ENCODE measurements at places on chromosomes 4 and X. TPM values are rescaled to one million over a fixed set of nuclear protein-coding genes. Genes with fewer than 3 reads are reported as not detected.

Gene CT45A10
- not detected for total RNA-seq

Gene ASB5
- not detected for total RNA-seq

Gene TEX13C
- total RNA-seq, result not detected

Gene CXCL3
- 1.9 TPM for total RNA-seq

Gene CORIN
- 3.5 TPM for total RNA-seq

Gene NPNT
- 15.8 TPM for total RNA-seq

Gene MAGEB1
- total RNA-seq, result 0.69 TPM

DNA sequence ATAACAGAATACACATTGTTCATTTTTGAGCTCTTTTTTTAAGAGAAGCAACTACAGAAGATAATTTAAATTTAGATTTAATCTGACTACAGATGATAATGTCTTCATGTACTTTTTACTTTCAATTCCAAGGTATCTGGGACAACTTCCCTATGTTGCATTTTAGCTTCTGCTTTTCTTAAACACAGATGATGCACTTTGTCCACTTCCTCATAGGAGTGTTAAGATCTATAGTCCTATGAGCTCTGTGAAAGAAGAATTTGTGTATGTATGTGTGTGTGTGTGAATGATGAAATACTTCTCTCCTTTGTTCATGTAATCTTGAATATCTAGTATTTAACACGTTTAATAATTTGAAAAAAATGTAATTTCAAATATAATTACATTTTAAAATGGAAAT lies 5.3 kb upstream of the FHIP1A start:
- DNase-seq, result no peak

- no peak for DNase-seq
Measured at GRCh38 chr4:54074381-54074780, 10.0 kb upstream of the CHIC2 start.

DNA sequence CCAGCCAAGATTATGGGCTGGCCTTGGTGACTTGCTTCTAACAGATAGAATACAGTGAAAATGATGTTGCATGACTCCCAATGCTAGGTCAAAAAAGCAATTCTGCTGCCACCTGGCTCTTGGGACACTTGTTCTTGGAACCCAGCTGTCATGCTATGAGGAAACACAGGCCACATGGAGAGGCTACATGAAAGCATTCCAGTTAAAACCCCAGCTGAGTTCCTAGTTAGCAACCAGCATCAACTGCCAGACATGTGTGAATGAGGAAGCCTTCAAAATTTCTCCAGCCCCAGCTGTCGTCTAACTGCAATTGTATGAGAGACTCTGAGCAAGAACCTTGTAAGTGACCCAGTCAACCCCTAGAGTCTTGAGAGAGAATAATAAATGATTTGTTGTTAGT lies 105.2 kb upstream of the FGF16 start:
- DNase-seq, result no peak

DNA sequence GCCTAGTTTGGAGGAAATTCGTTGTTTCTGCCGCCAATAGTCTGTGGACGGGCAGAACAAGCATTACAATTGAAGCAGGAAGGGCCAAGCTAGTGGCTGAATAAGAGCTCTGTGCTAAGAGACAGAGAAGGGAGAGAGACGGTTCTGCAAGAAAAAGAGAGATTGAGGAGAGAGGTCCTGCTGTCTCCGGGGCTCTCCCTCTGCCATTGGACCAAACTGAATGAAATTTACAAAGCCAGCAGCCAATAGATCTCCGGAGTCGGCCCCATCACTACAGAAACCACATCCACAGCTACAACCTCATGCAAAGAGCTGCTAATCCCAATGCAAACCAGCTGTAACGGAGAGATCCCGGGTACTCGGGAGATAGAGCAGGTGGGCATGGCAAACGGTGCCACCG lies at the start of gene NLGN4X:
Gene NLGN4X, minus strand, starts transcription at position 148 of the 400 bp plus-strand sequence. CDS start 77,401 bp downstream, outside the sequence.
- no peak for DNase-seq

- DNase-seq, result no peak
Measured at GRCh38 chrX:41887691-41888090, 35.7 kb downstream of the CASK start.

- no peak for DNase-seq
Measured at GRCh38 chr4:173230062-173230461, 61.5 kb downstream of the GALNT7 start.

GRCh38 chr4:159434114-159434870 lies 331.4 kb downstream of the RAPGEF2 start:
- no peak for DNase-seq

- no peak for DNase-seq
Measured at GRCh38 chr4:15378493-15378892, 49.3 kb upstream of the C1QTNF7 start.

DNA sequence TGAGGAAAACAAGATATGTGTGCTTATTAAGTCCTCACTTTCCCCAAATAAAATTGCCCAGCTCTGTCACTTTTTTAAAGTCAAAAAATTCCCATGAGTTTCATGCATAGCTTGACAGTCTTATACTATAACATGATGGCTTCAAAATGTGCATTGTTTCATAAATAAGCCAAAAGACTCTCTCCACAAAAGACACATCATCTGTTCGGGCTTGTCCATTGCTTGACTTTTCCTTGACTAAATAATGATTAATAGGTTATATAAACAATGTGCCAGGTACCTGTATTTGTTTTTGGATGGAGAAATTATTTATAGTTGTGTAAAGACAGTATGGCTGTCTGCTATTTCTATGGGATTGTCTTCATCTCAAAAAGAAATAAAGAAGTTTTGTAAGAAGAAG lies 329.2 kb upstream of the KLF3 start:
- DNase-seq, result no peak

DNA sequence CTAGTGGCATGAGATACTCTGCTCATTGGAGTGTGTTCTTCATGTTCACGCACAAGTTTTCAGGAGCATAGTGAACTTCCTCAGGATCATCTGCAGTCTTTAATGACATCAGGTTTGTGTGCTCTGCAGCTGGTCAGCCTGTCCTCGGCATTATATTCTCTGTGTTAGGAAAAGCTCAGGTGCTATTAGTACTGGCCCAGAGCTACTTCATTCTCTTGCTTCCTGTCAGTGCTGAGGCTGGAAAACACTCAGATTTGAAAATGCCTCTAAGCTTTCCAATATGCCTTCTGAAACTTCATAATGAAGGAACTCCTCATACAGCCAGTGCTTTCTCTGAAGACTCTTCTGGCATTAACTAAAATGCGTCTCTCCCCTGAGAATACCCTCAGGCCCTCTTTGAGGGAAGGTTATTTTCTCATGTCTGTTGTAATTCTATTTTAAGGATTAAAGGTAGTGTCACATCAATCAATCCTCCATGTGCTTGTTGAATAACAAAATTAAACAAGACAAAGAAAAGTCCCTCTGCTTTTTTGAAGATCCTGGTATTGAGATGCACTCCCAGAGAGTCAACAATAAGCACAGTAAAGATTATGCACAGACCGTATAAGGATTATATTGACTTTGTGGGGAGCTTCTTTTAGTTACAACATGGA lies 666.4 kb downstream of the ADGRL3 start:
- no peak for DNase-seq

DNA sequence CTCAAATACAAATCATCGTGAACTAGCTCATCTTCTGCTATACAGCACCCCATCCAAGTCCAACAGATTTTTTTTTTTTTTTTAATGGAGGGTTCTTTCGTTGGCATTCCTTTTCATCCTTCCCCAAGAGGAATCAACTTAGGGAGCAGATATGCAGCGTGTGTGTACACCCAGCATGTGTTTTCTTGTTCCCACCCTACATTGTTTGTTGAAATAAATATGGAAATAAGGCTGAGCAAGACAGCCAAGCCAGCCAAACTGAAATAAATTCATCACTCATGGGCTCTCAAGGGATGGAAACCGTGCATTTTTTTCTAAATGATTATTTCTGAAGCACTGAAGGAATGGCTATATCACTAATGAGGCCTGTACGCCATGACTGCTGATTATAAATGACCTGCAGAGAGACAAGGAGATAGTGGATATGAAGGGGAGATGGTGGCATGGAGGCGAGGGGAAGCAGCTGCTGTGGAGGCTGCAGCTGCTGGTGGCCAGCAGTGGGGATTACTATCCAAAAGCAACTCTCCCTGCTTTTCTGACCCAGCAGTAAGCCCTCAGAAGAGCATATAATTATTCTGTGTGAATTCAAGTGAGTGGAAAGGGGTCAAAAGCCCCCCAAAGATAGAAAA lies 173.9 kb downstream of the MGST2 start:
- DNase-seq, result no peak

DNA sequence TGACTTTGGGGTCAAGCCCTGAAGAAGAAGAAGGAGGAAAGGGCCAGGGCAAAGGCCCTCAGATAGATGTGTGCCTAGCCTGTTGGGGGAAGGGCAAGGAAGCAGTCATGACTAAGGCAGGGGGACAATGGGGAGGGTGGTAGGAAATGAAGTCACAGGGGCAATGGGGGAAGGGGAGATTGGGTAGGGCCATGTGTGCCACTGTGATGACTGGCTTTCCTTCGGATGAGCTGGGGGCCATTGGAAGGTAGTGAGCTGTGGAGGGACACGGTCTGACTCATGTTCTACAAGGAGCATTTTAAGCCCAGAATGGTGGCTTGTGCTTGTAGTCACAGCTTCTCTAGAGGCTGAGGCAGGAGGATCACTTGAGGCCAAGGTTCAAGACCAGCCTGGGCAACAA lies 642.0 kb downstream of the MID1IP1 start:
- no peak for DNase-seq

- no peak for DNase-seq
Measured at GRCh38 chr4:41579526-41579925, 41.6 kb downstream of the LIMCH1 start.

DNA sequence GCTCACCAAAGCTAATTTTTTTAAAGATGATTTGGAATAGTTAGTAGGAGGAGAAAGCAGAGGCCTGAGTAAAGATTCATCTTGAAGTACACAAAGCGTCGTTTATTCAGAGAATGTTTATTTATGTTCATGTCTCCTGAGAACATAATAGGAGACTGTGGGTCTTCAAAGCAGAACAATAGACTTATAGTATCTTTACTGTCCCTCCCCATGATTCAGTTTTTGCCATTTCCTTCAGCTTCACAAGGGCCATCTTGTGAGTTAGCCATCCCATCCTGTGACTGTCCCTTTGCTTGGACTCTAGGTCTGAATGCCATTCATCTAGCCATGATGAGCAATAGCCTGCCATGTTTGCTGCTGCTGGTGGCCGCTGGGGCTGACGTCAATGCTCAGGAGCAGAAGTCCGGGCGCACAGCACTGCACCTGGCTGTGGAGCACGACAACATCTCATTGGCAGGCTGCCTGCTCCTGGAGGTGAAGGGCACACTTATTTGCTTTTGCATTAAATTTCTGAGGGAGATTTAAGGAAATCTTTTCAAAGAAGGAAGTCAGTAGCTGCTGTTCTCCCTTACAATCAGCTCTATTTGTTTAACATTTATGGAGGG lies 105.8 kb downstream of the NFKB1 start:
- DNase-seq, result no peak

DNA sequence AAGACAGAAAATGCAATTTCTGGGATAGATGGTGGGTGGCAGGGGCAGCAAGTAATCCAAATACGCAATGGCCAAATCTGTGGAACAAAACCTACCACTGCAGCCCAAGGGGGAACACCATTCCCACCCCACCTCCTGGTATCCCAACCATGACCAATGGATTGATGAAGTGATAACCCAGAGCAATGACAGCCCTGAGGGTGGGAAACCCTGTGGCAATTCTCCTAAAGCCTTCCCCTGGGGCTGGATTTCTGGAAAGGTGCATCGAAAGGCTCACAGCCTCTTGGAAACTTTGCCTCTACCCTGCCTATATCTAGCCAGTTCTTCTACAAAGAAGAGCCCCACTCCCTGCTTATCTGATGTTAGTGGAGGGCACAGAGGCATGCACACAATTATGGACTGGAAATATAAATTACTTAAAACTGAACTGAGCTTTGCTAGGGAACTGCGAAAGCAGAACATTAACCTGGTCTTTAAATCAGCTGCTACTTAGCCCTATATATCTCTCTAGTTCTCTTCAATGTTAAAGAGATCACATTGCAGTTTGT lies 59.9 kb upstream of the TXK start:
- no peak for DNase-seq

GRCh38 chrX:145003443-145003842 lies 243.9 kb upstream of the SPANXN1 start:
- no peak for DNase-seq

- DNase-seq, result no peak
Measured at GRCh38 chrX:143017272-143017671, 8.5 kb upstream of the SPANXN4 start.

DNA sequence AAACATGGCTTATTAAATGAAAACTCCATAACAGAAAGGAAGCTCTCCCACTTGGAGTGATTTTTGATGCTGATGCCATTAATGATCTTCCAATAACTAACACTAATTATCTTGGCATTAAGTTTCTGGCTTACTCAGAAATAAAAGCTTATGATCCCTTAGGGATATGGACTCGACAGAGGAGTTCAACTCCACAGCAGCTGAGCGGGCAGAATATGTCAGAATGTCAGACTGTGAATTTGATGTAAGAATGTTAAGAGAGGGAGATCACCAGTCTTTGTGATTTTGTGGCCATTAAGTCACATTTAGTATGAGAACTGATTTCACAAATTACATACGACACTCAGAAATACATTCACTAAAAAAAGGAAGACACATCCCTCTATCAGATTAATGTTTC lies 2244.0 kb downstream of the ARAP2 start:
- DNase-seq, result no peak

GRCh38 chr4:90769251-90769650 lies 642.1 kb downstream of the CCSER1 start:
- DNase-seq, result no peak

GRCh38 chrX:48709522-48710112 lies 13.1 kb downstream of the SUV39H1 start:
- no peak for DNase-seq

- DNase-seq, result no peak
Measured at GRCh38 chr4:99390055-99390454, 37.5 kb upstream of the ADH1C start.

DNA sequence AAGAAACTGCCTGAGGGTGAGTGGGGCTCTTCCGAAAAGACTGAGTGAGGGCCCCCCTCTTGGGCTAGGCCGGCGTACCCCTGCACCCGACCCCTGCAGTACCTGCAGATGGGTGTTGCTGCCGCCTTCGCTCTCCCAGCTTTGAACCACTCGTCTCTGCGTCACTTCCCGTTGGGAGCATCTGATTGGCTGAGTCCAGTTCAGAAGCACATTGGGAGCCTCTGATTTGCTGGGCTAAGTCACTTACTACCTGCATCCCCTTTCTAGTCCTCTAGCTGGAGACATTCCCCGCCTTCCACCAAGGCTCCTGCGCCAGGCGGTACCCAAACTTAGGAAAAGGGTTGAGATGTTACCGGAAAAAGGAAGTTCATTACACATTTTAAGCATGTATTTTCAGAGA lies 20.4 kb upstream of the WWC2 start:
- DNase-seq, result no peak

DNA sequence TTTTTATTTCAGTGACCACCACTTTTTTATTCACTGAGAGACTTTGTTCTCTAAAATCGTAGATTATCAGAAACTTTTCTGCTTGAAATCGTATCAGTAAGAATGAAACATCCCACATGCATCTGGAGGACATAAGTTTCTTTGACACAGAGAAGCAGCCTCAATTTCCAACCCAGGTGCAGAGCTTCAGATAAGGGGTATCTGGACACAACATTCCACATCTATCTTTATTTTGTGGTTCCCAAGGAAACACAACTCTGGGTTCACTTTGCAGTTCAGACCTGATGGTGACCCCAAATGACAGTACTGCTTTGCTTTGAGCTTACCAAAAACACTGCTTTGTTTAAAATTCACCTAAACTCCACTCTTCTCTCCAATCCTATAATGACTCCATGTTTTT lies 1.3 kb upstream of the CLCN5 start:
- no peak for DNase-seq
